ENCODE measurements at places on chromosomes 2 and 18. TPM values are rescaled to one million over a fixed set of nuclear protein-coding genes. Genes with fewer than 3 reads are reported as not detected.

Gene TPGS2
- total RNA-seq = 119 TPM

Gene MYL12A
- 722 TPM for total RNA-seq

Gene SOX11
- not detected for total RNA-seq

Gene SH3BP4
- total RNA-seq = not detected

Gene TMSB10
- 3,807 TPM for total RNA-seq

Measured in activated CD8-positive, alpha-beta memory T cell treated with anti-CD3 and anti-CD28 coated beads, Interleukin-2, amount 10 ng/mL, durations not matched to agents 7 days and 5 days (primary cell).